Stimulated activated CD4-positive, alpha-beta T cell treated with anti-CD3 and anti-CD28 coated beads, TNF-alpha, amount 100 ng/mL, for 24 hours (primary cell): ENCODE measurements at places on chromosomes 1 and 21.

DNA sequence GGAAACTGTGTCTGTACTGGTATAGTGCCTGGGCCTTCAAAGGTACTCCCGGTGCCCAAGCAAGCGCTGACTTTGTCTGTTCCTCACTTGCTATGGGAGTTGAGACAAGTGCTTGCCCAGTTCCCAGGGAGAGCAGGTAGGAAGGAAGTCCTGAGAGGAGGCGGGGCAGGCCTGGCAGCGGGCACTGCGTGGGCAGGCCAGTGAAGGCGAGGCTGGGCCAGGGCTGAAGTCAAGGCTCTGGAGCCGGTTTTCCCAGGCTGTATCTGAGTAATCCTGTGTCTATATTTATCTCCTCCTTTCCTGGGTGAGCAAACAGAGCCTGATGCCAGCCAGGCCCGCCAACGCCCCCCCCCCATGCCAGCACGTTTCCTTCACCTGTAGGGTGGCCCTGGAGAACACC lies 15.9 kb upstream of the EDN2 start:
- no peak for DNase-seq

- no peak for DNase-seq
Observed at GRCh38 chr1:89763649-89763986, 57.2 kb upstream of the LRRC8D start.

- no peak for DNase-seq
Observed at GRCh38 chr1:182164273-182164672, 102.8 kb upstream of the ZNF648 start.

GRCh38 chr1:156914440-156914856 lies 6.0 kb upstream of the LRRC71 start:
- no peak for DNase-seq

DNA sequence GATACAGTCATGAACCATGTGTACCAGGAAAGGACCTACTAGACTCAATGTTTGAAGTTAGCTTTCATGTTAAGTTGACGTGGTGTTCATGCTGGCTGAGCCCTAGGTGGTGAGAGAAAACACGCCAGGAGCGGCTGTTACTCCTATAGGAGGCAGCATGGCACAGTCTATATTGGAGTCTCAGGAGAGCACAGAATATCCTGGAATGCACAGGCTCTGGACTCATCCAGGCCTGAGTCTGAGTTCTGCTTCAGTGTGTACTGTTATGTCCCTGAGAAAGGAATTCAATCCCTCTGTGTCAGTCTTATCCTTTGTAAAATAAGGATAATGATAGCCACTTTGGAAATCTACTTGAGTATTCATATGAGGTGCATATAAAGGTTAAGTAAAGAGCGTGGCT lies 41.2 kb downstream of the DPT start:
- no peak for DNase-seq

DNA sequence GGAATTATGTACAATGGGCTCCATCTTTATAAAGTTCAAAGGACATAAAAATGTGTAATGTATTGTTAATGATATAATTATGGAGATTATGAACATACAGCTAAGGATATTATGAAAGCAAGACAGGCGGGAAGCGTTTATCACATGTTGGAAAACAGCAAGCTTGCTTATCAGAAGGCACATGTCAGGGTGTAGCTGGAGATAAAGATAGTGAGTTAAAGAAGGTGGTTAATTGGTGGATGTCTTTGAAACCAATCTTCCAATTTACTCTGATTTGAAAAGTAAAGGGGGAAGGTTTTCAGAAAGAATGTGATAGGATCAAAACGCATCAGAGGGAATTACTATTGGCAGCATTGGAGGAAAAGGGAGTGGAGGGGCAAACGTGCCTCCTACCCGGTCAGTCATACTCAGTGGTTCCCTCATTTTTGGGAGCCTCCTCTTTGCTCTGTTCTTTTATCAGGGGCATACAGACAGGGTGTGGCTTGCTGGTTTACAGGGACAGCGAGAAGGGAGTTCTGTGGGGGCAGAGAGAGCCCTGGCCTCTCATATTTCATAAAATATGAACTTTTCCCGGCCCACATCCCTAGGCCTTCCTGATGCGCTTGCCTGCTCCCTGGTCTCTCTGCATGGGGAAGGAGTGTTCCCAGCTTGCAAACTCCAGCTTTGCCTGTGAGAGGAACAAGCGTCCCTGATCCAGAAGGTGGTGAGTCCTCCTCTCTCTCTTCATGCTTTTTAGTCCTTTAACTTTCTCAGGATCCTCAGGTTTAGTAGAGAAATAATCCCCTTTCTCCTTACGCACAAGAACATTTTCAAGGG lies 8.0 kb upstream of the SVBP start:
- no peak for DNase-seq

- DNase-seq, result no peak
Observed at GRCh38 chr1:179017383-179018326, 8.0 kb upstream of the FAM20B start.

GRCh38 chr1:234882898-234883297 lies 245.7 kb downstream of the TOMM20 start:
- no peak for DNase-seq

- no peak for DNase-seq
Observed at GRCh38 chr1:37741662-37742061, 23.3 kb downstream of the EPHA10 start.

DNA sequence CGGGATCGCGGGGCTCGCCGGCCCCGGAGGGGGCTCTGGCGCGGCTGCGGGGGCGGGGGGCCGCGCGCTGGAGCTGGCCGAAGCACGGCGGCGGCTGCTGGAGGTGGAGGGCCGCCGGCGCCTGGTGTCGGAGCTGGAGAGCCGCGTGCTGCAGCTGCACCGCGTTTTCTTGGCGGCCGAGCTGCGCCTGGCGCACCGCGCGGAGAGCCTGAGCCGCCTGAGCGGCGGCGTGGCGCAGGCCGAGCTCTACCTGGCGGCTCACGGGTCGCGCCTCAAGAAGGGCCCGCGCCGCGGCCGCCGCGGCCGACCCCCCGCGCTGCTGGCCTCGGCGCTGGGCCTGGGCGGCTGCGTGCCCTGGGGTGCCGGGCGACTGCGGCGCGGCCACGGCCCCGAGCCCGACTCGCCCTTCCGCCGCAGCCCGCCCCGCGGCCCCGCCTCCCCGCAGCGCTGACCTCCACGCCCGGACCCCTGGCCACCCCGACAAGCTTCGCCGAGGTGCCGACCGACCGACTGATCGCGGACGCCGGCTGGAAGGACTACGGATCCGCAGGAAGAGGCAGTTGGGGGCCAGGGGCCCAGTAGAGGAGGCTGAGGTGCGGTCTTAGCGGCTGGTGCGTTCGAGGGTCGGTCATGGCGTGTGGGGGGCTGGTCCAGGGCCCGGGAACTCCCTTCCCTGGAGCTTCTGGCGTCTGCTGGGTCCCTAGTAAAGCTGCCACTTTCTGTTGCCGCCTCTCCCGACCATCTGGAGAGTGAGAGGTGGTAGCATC lies 711 bp downstream of the TRNP1 start:
- DNase-seq, result no peak

GRCh38 chr21:40186045-40186444 lies 318.8 kb downstream of the PCP4 start:
- no peak for DNase-seq

- no peak for DNase-seq
Observed at GRCh38 chr1:6251681-6252373, 7.8 kb downstream of the HES3 start.

DNA sequence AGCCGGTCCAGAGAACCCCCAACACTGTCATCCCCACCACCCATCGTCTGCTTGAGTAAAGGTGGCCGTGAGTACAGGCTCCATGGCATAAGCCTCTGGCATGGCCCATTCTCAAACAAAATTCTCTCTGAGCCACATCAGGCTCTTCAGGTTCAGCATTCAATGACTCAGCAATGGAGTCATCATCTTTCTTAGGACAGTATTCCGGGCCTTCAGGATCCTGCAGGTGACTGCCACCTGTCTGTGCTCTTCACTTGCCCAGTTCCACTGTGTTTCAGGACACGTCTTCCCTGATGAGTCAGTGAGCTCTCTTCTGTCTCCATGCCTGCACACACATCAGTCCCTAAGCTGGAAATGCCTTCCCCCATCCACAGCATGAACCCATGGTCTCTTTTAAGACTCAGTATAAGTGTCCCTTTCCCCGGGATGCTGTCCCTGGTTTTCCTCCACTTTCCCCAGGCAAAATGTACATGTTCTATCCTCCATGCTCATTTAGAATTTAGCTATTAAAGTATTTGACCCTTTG lies 81.1 kb upstream of the FGGY start:
- DNase-seq, result no peak

GRCh38 chr21:41799763-41800162 lies 32.9 kb upstream of the RIPK4 start:
- no peak for DNase-seq

- DNase-seq, result no peak
Observed at GRCh38 chr1:41838266-41838665, 80.5 kb downstream of the HIVEP3 start.

DNA sequence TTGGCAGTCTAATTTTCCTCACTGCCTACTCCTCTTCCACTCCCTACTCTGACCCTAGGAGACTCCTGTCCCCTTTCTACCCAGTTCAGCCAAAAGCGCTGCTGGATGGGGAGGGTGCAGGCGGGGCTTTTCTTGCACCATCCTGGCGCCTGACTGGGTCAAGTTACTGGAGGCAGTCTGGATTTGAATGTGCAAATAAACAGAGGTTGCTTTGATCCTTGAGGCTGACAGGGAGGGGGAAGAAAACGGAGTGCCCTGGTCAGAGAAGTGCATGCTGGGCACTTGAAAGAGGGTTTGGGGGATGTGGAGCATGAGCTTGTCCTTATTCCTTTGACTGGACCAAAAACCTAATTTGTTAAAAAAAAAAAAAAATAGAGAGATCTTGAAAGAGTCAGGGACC lies 76.8 kb upstream of the SOX13 start:
- DNase-seq, result no peak

DNA sequence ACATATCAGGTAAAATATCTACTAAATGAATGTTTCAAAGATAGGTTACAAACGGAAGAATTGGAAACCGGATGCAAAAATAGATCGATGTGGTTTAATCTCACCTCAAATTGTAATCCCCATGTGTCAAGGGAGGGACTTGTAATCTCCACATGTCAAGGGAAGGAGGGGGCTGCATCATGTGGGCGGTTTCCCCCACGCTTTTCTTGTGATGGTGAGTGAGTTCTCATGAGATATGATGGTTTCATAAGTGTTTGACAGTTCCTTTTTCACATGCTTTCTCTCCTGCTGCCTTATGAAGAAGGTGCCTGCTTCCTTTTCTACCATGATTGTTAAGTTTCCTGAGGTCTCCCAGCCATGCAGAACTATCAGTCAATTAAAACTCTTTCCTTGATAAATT lies 408.7 kb upstream of the TMPRSS15 start:
- DNase-seq, result no peak

DNA sequence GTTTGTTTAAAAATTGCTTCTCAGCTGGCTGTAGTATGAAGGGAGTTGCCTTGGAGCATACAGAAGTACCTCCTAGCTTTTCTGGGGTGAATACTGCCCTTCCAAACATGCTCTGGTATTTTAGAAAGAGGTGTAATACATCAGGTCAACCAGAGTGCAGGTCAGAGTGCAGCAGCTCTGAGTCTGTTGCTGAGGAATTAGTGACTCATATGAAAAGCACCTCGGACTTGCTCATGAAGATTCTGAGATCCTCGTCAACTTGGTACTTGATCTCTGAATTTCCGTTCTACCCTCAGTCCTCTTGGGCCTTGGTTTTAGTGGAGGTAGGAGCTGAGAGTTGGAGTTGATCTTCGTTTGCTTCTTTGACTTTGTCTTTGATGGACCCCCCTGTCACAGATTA lies 67.3 kb downstream of the NOS1AP start:
- DNase-seq, result no peak

- no peak for DNase-seq
Observed at GRCh38 chr1:219548386-219548785, 64.5 kb downstream of the ZC3H11B start.

DNA sequence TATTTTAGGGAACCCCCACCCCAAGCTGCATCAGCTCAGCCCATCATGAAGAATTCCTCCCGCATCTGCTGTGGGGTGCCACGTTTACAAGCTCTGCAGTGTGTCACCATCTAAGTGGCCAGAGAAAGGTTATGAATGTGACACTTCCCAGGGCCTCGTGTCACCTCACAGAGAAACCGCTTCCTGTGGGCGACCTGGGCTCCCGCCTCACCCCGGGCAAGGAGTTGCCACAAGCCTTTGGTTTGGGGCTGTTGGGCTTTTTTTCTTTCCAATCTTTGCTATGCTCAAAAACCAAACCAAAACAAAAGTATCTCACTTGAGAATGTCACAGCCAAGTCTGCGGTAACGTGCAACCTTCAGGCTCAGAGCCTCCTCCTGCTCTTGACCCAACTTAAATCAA lies 82.1 kb upstream of the ARHGEF16 start:
- DNase-seq, result no peak

DNA sequence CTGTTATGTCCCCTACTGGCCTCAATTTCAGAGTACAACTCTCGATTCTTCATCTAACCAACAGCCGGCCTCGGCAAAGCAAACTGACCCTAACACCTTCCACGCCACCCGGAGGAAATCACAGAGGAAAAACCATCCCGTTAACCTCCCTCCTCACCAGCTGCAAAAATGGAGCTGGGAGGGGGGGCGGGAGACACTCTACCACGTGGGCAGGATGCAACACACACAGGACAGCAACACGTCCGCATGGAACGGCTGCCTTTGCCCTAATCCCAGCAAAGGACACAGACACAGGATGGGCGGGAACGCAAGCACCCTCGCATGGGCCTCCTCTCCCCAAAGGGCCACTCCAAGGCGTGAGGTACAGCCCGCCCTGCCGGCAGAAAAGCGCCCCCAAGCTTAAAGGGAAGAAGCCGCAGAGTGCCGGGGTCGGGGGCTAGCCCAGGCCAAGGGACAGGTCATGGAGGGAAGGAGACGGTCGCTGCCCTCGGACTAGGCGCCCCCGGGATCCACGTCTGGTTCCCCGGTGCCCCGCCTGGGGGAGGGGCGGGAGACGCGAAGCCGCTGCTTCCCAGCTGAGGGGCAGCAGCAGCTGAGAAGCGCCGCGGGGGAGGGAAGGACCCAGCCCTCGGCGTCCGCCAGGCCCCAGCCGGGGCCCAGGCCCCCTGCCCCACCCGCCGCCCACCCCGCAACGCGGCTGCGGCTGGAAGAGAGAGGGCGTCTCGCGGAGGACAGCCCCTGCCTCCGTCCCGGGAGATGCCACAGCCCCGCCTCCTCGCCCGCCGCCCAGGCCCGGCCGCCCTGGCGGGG lies 590 bp downstream of the FOXJ3 start:
- peak; percentile 37 for DNase-seq

DNA sequence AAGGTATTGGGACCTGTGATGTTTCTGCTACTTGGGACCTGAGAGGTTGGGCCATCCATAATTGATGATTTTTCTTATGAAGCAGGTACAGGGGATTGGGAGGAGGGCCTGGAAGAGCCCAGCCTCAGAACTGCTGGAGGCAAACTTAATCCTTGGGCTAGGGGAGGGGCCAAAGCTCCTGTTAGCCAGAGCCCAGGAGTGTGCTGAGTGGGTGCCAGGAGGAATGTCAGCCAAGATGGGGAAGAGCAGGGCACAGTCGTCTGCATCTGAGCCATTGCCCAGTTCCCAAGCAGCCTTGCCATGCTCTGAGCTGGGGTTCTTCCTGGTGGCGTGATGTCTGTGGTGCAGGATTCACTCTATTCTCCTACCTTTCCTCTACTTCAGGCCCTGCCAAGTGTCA lies 5.8 kb downstream of the MAPKAPK2 start:
- DNase-seq, result no peak
